ENCODE measurements at places on chromosomes 4 and X.

GRCh38 chr4:31005037-31005436, 284.9 kb downstream of the PCDH7 start:
- no peak overlapping the region for H3K4me3 ChIP-seq
- DNase-seq: no peak
- no peak overlapping the region for H3K27ac ChIP-seq
- H3K4me1 ChIP-seq: no peaks in the 10 kb centered on the region

DNA sequence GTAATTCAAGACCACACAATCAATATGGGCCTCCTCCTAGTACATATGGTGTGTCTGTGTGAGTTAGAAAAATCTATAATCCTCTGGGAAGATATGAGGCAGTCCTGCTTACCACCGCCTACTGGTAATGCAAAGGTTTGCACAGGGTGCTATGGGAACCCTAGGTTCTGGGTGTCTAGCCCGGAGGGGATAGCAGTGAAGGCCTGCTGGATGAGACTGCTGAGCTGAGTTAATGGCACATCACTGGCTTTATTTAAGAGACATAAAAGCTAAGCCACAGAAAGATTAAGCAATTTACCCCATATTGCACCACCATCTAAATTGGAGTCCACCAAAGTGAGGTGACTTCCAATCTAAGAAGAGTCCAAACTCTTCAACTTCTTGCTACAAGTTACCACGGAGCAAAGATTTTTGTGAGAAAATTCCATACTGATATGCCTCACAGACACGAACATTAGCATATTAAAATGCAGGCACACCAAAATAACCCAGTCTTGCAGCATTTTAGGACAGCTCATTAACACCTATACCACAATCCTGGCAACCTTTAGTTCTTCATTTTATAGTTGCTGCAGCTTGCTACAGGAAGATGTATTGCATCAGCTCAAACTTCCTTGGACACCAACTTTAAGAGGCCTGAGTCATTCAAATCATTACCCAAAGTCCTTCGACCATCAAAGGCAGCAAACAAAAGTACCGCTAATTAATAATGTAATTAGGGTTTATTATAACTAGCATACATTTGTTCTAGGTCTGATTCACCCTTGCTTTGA, 13.7 kb downstream of the DGKK start:
- no peaks in the 10 kb centered on the region for H3K4me1 ChIP-seq
- H3K4me3 ChIP-seq: no peak overlapping the region
- no peaks in the 10 kb centered on the region for H3K36me3 ChIP-seq
- H3K27me3 ChIP-seq: no peaks in the 10 kb centered on the region

DNA sequence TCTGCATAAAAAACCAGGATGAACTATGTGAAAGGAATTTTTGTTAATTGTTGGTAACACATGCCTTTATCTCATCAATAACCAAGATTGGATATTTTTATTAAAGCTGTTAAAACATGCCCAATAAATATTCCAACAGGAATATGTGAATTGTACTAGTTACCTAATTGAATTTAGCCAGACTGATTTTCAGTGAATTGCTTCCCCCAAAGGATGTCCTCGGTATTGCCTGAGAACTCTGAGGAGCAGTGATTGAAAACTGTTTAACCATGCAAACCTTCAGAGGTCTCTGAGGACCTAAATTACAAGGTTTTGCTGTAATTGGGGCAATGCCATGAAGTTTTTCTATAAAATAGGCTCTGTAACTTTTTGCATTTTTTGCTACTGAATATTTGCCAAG, 66.6 kb downstream of the BLTP1 start:
- no peaks in the 10 kb centered on the region for H3K4me1 ChIP-seq
- no peaks in the 10 kb centered on the region for H3K36me3 ChIP-seq

GRCh38 chr4:1471443-1472147, 65.4 kb upstream of the NKX1-1 start:
- no peaks in the 10 kb centered on the region for H3K27me3 ChIP-seq
- H3K4me3 ChIP-seq: no peak overlapping the region

DNA sequence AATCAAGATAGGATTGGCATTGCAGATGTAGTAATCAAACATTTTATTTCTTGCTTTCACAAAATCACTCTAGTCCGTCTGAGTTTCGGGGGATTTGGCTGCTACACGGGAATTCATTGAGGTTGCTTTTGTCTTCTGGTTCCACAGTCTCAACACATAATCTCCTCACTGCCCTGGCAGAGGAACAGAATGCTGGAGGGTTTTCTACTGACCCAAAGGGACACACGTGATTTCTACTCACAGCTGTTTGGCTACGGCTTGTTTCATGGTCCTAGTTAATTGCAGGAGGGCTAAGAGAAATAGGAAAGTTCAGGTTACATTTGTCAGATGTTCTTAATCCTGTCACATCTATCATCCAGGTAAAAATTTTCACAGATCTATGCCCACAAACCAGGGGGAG, 1811.6 kb downstream of the ARAP2 start:
- no peak for DNase-seq
- H3K4me3 ChIP-seq: no peak overlapping the region
- H3K36me3 ChIP-seq: no peaks in the 10 kb centered on the region
- no peaks in the 10 kb centered on the region for H3K4me1 ChIP-seq
- no peaks in the 10 kb centered on the region for H3K27me3 ChIP-seq
- H3K27ac ChIP-seq: no peak overlapping the region

GRCh38 chr4:101870874-101871273, 80.3 kb downstream of the BANK1 start:
- DNase-seq: no peak
- H3K36me3 ChIP-seq: no peaks in the 10 kb centered on the region
- no peaks in the 10 kb centered on the region for H3K4me1 ChIP-seq
- no peak overlapping the region for H3K27ac ChIP-seq
- H3K4me3 ChIP-seq: no peak overlapping the region

GRCh38 chr4:114435116-114435515, 163.5 kb upstream of the UGT8 start:
- H3K4me3 ChIP-seq: no peak overlapping the region
- no peak overlapping the region for H3K27ac ChIP-seq
- no peaks in the 10 kb centered on the region for H3K27me3 ChIP-seq
- DNase-seq: no peak
- H3K4me1 ChIP-seq: no peaks in the 10 kb centered on the region
- no peaks in the 10 kb centered on the region for H3K36me3 ChIP-seq

- peak within 1 kb of the TSS; percentile 74 for H3K4me3 ChIP-seq
- no peak within 1 kb of the TSS for H3K27ac ChIP-seq
- peaks cover 10% of the 10 kb centered on the region for H3K4me1 ChIP-seq
- H3K36me3 ChIP-seq: no peaks in the 10 kb centered on the region
- no peak for DNase-seq
Measured at GRCh38 chr4:152935631-152936445, at the start of gene FHDC1. Gene FHDC1 (plus strand): TSS chr4:152936323. CDS start chr4:152943058, 6,735 bp downstream.

GRCh38 chr4:163332526-163333406, at the start of gene NPY1R:
Gene NPY1R (minus strand): TSS chr4:163332596. CDS start chr4:163326554, 6,042 bp downstream.
- no peaks in the 10 kb centered on the region for H3K36me3 ChIP-seq
- DNase-seq: peak; percentile 1
- H3K4me3 ChIP-seq: peak within 1 kb of the TSS; percentile 59
- H3K4me1 ChIP-seq: no peaks in the 10 kb centered on the region
- H3K27me3 ChIP-seq: peaks cover 11% of the 10 kb centered on the region

DNA sequence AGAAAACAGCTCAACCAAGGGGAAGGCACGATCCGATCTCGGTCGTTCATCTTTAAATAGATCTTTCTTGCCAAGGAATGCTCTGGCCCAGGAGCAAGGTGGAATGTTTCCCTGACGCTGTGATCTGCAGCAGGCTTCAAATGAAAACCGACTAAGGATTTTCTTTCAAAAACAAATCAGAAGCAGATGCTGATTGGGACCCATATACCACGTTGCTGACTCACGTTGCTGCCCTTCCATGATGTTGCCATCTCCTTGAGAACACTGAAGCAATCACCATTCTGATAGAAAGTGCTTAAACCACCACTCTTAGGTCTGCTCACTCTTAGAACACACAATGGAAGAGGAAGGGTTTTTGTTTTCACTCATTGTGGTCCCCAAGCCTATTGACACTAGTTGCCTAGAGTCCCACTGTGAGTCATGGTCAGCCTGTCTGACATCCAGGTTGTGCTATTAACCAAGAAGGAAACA, 26.1 kb downstream of the LAMTOR3 start:
- peaks cover 9% of the 10 kb centered on the region for H3K36me3 ChIP-seq
- H3K27ac ChIP-seq: no peak overlapping the region
- no peak for DNase-seq

DNA sequence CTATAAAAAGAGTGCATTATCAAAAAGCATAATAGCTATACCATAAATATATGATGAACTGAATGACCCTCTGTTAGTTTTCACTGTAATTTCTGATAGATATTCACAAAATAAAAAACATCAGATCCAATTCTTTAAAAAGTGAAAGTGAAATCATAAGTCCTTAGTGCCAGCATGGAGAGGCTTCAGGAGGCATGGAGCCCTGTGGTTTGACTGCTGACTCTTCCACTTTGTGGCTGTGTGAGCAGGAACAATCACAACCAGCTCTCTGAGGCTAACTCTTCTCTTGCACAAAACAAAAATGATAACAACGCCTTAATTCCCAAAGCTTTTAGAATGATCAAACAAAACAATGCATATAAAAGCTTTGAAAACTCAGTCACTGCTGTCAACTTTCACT, 1143.9 kb downstream of the PDHA2 start:
- H3K27me3 ChIP-seq: no peaks in the 10 kb centered on the region
- H3K27ac ChIP-seq: no peak overlapping the region
- no peaks in the 10 kb centered on the region for H3K36me3 ChIP-seq
- H3K4me1 ChIP-seq: no peaks in the 10 kb centered on the region
- H3K4me3 ChIP-seq: no peak overlapping the region

DNA sequence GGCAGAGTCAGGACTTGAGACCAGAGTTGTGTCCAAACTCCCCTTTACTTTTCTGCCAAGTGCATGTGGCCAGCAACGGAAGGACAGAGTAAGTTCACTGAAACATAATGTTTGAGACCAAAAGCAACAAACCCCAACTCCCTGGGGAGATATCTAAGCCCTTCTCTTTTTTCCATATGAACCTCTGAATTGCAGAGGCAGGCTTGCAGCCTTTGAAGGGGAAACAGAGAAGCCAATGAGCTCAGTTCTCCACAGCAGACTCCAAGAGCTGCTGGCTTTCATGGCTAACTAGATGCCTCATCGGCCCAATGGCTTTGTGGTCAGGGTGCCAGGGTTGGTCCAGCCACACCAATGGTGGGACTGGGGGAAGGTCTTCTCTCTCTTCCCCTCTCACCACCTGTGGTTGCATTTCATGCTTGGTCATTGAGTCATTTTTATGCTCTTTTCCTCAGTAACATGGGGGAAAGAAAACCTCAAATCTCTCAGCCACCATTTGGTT, 34.0 kb downstream of the STARD8 start:
- DNase-seq: peak; percentile 3
- H3K27ac ChIP-seq: no peak overlapping the region
- H3K27me3 ChIP-seq: no peaks in the 10 kb centered on the region
- no peaks in the 10 kb centered on the region for H3K4me1 ChIP-seq
- no peaks in the 10 kb centered on the region for H3K36me3 ChIP-seq

GRCh38 chr4:95050980-95051701, 293.4 kb downstream of the BMPR1B start:
- DNase-seq: no peak
- no peaks in the 10 kb centered on the region for H3K4me1 ChIP-seq
- H3K27ac ChIP-seq: no peak overlapping the region
- H3K4me3 ChIP-seq: no peak overlapping the region
- H3K36me3 ChIP-seq: no peaks in the 10 kb centered on the region

- no peak for DNase-seq
- H3K27ac ChIP-seq: no peak overlapping the region
- H3K27me3 ChIP-seq: no peaks in the 10 kb centered on the region
- H3K4me3 ChIP-seq: no peak overlapping the region
- H3K36me3 ChIP-seq: no peaks in the 10 kb centered on the region
Measured at GRCh38 chr4:650461-650860, 23.6 kb downstream of the ATP5ME start.

GRCh38 chr4:101977076-101977475, 186.5 kb downstream of the BANK1 start:
- DNase-seq: no peak
- H3K27ac ChIP-seq: no peak overlapping the region
- no peaks in the 10 kb centered on the region for H3K4me1 ChIP-seq
- H3K27me3 ChIP-seq: no peaks in the 10 kb centered on the region
- no peak overlapping the region for H3K4me3 ChIP-seq

- H3K4me3 ChIP-seq: no peak overlapping the region
- no peaks in the 10 kb centered on the region for H3K4me1 ChIP-seq
- DNase-seq: no peak
- no peak overlapping the region for H3K27ac ChIP-seq
- H3K36me3 ChIP-seq: no peaks in the 10 kb centered on the region
Measured at GRCh38 chr4:91064157-91064853, 937.1 kb downstream of the CCSER1 start.

- no peak for DNase-seq
- peaks cover 2% of the 10 kb centered on the region for H3K36me3 ChIP-seq
- H3K27me3 ChIP-seq: no peaks in the 10 kb centered on the region
- H3K4me3 ChIP-seq: no peak overlapping the region
Measured at GRCh38 chr4:37651781-37652377, 34.3 kb downstream of the RELL1 start.

- no peaks in the 10 kb centered on the region for H3K27me3 ChIP-seq
- H3K36me3 ChIP-seq: no peaks in the 10 kb centered on the region
- no peak for DNase-seq
- no peaks in the 10 kb centered on the region for H3K4me1 ChIP-seq
- no peak overlapping the region for H3K27ac ChIP-seq
Measured at GRCh38 chrX:15298780-15299179, 16.7 kb downstream of the ASB11 start.

DNA sequence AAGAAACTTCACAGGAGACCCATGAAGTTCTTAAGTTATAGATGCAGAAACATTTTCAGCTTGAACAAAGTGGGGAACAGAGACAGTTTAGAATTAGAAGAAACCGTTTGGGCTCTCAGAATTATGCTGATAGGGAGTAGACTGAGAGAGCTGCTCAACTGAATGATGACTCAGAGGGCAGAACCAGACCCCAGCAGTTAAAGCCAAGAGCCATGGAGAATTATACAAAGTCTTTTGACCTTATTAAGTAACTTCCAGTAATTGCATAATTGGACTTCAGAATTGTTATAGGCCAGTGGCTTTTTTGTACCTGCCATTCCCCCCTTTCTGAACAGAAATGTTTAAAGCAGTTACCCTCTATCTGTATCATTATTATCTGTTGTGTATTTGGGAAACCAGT, 642.1 kb downstream of the CCSER1 start:
- H3K4me1 ChIP-seq: no peaks in the 10 kb centered on the region
- H3K36me3 ChIP-seq: no peaks in the 10 kb centered on the region
- H3K27ac ChIP-seq: no peak overlapping the region
- H3K27me3 ChIP-seq: no peaks in the 10 kb centered on the region
- no peak overlapping the region for H3K4me3 ChIP-seq

DNA sequence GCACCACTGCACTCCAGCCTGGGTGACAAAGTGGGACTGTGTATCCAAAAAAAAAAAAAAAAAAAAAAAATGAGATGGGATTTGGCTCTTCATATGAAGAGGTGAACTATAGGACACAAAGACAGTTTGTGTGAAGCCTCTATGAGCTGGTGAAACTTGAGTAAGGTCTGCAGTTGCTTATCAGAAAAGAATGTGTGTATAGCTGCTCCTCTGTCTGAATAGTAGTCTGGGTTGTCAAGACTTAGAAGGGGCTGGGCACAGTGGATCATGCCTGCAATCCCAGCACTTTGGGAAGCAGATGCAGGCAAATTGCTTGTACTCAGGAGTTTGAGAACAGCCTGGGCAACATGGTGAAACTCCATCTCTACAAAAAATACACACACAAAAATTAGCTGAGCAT, 82.8 kb downstream of the ARSF start:
- H3K4me3 ChIP-seq: no peak overlapping the region
- H3K27me3 ChIP-seq: no peaks in the 10 kb centered on the region
- DNase-seq: no peak
- no peaks in the 10 kb centered on the region for H3K36me3 ChIP-seq
- H3K4me1 ChIP-seq: no peaks in the 10 kb centered on the region
- H3K27ac ChIP-seq: no peak overlapping the region

- H3K27me3 ChIP-seq: no peaks in the 10 kb centered on the region
- no peak for DNase-seq
- H3K36me3 ChIP-seq: no peaks in the 10 kb centered on the region
- no peak overlapping the region for H3K27ac ChIP-seq
Measured at GRCh38 chr4:41454423-41454822, 83.5 kb upstream of the LIMCH1 start.

Measured in GM12878 (cell line).